ENCODE measurements at places on chromosomes 13 and 19.

- no peak for DNase-seq
Measured at GRCh38 chr13:93857126-93857525, 622.4 kb downstream of the DCT start.

DNA sequence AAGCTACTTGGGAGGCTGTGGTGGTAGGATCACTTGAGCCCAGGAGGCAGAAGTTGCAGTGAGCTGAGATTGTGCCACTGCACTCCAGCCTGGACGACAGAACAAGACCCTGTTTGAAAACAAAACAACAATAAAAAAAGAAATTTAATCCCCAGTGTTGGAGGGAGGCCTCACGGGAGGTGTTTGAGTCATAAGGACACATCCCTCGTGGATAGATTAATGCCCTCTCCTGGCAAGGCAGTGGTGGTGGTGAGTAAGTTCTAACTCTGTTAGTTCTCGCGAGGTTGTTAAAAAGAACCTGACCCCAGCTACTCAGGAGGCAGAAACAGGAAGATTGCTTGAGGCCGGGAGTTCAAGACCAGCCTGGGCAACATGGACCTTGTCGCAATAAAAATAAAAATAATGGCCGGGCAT lies 27.6 kb upstream of the SIN3B start:
- no peak for DNase-seq

DNA sequence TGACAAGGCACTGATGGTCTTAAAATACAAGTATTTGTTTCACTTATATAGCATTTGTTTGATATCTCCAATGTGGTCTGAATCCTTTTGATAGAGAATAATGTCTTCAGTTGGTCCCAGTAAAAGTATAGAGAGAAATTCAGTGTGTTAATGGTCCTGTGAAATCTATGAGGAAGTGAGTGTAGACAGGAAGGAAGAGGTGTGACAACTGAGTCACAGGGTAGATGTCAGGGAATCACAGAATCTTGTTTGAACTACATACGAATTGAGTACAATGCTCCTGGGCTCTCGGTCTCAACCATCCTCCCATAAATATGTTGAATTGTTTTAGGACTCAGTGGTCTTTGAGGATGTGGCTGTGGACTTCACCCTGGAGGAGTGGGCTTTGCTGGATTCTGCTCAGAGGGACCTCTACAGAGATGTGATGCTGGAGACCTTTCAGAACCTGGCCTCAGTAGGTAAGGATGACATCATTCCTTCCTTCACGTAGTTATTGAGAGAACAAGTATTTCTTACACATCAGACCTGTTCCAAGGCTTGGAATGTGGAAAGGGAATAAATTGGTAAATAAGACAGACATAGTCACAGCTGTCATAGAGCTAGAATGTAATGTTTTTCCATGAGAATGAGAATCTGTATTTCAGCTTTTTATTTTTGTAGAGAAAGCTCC lies 9.1 kb downstream of the ZNF555 start:
- DNase-seq = no peak

DNA sequence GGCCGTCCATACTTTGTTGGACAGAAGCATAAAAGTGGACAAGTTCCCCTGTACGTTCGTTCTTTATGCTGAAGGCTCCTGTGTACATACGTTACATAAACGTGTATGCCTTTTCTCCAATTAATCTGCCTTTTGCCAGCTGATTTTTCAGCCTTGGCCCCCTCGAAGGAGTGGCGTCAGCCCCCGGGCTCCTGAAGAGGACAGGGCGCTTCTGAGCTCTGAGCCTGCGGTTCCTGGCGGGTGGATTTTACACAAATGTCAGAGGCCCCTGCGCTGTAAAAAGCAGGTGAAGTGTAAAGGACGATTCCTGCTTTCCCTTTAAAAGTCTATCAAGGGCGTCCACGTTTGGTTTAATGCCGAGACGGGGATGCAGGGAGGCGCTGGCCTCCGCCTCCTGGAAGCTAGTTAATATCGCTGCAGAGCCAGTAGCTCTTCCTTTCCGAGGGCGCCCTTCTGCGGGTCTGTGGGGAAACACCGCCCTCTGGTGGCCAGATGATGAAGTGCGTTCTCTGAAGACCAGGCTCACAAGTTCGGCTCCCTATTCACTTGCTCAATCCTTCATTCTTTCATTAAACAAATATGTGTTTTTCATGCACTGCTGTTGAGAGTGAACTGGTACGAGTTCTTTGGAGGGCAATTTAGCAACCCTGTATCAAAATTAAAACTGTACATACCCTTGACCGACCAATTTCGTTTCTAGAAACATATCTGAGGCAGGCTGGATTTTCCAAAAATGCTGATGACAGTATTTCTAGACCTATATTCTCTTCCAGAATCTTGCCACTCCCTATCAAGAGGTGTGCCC lies 62.0 kb downstream of the GPR12 start:
- peak; percentile 78 for DNase-seq

Data from stimulated activated CD4-positive, alpha-beta T cell treated with anti-CD3 and anti-CD28 coated beads, Interleukin-1b, Interleukin-23, amount 100 ng/mL, for 4 hours (primary cell).